DND-41 (cell line): ENCODE measurements at places on chromosomes 7 and 10.
A peak's percentile ranks its signal among the peaks of the same experiment; 100 is the strongest.

GRCh38 chr7:5497295-5498103 is 73.9 kb upstream of the TNRC18 start:
- peak; percentile 43 for DNase-seq
- H3K27me3 ChIP-seq = no peaks in the 10 kb centered on the region
- peaks cover 51% of the 10 kb centered on the region for H3K36me3 ChIP-seq
- H3K4me1 ChIP-seq = peaks cover 11% of the 10 kb centered on the region
- H3K4me3 ChIP-seq = no peak overlapping the region
- H3K27ac ChIP-seq = peak overlapping the region; percentile 26; the same call in 1 of the 2 replicates

GRCh38 chr7:76340617-76341131 is 18.1 kb downstream of the YWHAG start:
- H3K4me1 ChIP-seq = no peaks in the 10 kb centered on the region
- H3K4me3 ChIP-seq = no peak overlapping the region
- no peak overlapping the region; the same call in 1 of the 2 replicates for H3K27ac ChIP-seq
- H3K27me3 ChIP-seq = no peaks in the 10 kb centered on the region
- H3K36me3 ChIP-seq = peaks cover 84% of the 10 kb centered on the region
- DNase-seq = no peak

DNA sequence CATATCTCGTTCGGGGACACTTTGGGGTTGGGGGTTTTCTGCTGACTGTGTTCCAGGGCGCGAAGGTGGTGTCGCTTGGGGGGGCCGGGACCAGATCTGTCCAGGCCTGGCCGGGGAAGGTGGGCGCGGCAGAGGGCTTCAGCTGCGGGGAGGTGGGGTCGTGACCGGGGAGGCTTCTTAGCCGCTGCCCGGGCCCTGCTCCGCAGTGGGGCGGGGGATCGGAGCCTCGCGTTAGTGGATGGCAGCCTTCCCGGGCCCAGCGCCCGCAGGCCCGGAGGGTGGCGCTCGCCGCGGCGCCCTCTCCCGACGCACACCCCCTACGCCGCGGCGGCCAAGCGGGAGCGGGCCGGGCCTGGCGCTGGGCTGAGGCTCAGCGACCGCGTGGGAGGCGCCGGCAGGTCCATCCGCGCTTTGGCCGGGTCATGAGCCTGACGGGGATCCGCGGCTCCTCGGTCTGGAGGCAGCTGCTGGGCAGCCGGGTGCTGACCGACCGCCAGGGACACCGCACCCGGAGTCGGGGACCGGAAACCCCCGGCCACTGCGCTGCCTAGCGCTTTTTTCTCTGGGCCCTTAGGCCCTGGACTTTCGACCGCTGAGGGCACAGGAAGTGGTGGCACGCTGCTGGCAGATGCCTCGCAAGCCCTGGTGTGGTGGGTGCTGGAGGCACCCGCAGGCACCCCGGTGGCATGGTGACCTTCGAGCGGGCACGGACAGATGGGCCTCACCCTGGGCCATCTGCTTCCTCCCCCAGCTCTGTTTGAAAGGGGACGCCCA is 1.2 kb downstream of the AGAP3 start:
- H3K27me3 ChIP-seq = peaks cover 14% of the 10 kb centered on the region
- peak overlapping the region; percentile 60 for H3K4me3 ChIP-seq
- H3K36me3 ChIP-seq = no peaks in the 10 kb centered on the region

- H3K4me3 ChIP-seq = no peak overlapping the region
- no peak overlapping the region for H3K27ac ChIP-seq
- H3K27me3 ChIP-seq = no peaks in the 10 kb centered on the region
- H3K4me1 ChIP-seq = no peaks in the 10 kb centered on the region
- DNase-seq = no peak
Measured at GRCh38 chr10:21572578-21572977, 38.5 kb downstream of the MLLT10 start.

GRCh38 chr10:131010965-131011575 is 300.5 kb downstream of the TCERG1L start:
- DNase-seq = no peak
- no peaks in the 10 kb centered on the region for H3K27me3 ChIP-seq
- H3K4me3 ChIP-seq = no peak overlapping the region
- H3K4me1 ChIP-seq = no peaks in the 10 kb centered on the region
- no peak overlapping the region for H3K27ac ChIP-seq
